ENCODE measurements at places on chromosomes 16 and 17.

DNA sequence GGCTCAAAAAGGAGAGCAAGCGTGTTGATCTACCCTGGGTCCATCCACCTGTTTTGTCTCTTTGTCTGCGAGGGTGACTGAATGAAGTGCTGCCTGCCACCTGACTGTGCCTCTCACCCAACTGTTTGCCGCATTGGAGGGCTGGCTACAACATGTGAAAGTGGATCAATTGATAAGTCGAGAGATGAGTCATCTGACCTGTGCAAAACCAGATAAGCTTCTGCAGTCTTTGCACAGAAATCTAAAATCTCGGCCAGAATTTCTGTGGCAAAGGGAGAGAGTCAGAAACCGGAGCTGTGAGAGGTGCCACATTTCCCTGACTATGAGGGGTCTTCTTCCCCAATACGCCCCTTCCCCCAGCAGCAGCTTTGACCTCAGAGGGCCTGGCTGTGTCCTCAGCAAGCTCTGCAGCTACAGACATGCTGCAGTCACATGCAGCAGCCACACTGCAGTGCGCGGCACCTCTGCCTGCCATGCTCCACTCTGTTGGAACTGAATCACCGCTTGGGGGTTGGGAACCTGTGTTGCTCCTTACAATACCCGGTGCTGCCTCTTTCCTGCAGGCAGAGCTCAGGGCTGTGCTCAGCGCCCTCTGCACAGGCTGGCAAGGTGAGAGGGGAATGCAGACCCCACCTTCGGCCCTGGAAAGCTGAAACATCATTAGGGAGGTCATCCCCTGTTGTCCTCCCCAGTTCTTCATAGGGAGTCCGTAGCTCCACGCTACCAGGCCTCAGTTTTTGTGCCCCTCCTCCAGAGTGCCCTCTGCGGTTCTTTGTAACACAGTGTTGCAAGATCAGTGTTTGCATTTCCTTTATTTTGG is 16.2 kb upstream of the HAS3 start:
- peak; percentile 51 for DNase-seq

DNA sequence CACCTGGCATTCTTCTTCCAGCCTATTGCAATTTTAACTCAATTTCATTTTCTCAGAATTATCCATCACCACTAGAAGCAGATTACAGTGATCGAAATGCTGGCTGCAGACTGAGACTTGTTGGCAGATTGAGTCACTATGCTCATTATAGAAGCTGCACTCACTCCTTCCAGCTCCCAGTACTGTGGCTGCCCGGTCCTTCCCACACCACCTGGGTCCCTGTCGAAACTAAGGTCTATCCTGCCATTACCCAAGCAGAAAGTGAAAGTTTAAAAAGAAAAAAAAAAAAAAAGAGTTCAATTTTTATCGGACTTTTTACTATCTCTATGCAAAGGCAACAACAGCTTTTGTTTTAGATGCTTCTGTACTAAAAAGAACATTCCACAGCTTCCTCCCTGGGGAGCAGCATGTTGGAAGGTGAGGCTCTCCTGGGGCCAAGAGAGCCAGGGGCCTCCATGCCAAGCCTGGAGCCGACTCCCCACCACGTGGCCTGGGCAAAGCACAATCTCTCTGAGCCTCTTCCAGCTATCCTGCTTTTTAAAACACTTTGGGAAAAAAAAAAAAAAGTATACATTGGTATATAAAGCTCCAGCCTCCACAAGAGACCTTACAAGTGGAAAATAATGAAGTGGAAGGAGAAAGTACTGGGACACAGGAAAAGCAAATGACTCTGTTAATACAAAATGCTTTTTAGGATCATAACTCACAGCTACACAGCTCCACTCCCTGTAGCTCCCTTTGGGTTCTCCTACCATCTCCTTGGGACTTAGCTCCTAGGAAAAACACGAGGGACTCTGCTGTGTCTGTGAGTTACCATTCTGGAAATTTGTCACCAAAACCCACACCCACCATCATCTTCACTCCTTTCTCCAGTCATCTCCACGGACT is 77.8 kb downstream of the USP31 start:
- no peak for DNase-seq

GRCh38 chr16:85231959-85232358 is 119.7 kb upstream of the CIBAR2 start:
- no peak for DNase-seq

GRCh38 chr17:74480290-74480689 is 13.9 kb downstream of the CD300A start:
- DNase-seq: no peak

GRCh38 chr17:82795615-82796014 is 43.8 kb downstream of the TBCD start:
- DNase-seq: no peak

DNA sequence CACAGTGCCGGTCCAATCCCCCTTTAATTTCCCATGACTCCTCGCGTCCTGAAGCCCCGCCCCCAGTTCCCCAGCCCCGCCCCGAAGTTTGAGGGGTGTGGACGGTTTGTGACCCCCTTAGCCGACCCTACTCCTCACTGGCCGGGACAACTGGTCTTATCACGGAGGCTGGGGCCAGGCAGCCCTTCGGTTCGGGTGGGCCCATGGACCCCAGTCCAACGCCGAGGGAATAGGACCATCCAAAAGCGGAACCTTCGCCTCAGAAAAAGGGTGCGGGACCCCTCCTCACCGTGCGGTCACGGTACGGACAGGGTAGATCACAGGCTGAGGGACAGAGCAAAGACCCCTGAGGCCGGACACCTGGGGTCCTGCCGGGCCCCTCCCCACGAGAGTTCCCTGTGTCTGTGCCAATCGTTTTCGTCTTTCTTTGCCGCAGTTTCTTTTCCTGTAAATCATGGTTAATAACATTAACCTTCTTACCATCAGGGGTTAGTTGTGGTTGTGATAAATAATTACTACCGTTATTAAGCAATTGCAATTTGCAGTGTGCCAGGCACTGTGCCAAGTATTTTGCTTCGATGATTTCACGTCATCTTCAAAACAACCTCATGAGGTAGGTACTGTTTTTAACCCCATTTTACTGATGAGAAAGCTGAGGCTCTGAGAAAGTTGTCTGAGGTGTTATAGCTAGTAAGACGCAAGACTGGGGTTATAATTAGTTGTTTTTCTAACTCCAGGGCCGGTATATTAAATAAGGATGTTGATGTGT is 543 bp downstream of the TMUB2 start:
- DNase-seq: no peak

GRCh38 chr17:17175917-17176316 is 30.2 kb downstream of the PLD6 start:
- DNase-seq: no peak

- DNase-seq: no peak
These were observed 193.9 kb downstream of the ZNF18 start for GRCh38 chr17:11803231-11803969.

GRCh38 chr16:51723036-51723724 is 572.1 kb upstream of the SALL1 start:
- no peak for DNase-seq

- no peak for DNase-seq
These were observed 401.6 kb downstream of the NPIPA7 start for GRCh38 chr16:16780588-16780987.

- no peak for DNase-seq
These were observed 37.9 kb downstream of the HS3ST3A1 start for GRCh38 chr17:13563866-13564265.

DNA sequence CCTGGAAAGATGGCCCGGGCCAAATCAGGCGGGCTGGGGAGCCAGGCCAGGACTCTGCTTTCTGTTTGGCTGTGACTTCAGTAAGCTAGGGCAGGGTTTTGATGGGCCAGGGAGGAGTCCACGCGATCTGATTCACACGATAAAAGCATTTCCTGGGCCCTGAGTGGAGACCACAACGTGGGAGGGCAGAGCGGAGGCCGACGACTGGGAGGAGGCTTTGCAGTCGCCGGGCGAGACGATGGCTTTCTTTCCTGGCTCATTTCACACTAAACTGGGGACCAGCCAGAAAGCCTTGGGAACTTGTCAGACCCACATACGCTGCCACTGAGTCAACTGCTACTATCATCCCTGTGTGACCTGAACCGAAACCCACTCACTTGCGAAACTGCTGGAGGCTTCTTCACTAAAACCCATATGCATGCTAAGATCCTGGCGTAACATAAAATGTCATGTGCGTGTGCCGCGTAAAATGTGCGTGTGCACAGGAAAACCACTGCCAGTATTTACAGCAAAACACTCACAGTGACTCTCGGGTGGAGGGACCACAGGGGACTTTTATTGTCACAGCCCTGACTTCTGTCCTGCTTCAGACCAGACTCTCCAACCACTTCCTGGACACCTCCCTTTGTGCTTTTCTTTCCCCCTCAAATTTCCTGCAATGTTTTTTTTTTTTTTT is 14.2 kb upstream of the RHBDF2 start:
- DNase-seq: peak; percentile 83

DNA sequence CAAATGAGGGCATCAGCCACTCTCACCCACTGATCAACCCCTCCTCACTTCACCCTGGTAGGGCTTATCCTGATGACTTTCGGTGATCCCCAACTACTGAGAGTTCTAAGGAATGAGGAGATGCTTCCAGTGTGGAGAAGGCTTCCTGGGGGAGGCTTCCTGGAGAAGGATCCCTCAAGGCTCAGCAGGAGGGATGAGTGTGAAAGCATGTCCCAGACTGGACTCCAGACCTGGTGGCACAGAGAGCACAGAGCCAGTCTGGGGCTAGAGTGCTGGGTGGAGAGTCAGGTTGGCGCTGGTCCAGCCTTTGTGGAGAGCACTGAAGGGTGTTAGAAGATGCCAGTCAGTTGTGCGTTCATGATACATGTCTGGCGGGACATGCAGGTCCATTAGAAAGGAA is 53.7 kb downstream of the PLD6 start:
- no peak for DNase-seq

- no peak for DNase-seq
These were observed 5.5 kb upstream of the ACSF2 start for GRCh38 chr17:50420419-50421112.
